ENCODE measurements at places on chromosomes 1 and 21. TPM values are rescaled to one million over a fixed set of nuclear protein-coding genes. Genes with fewer than 3 reads are reported as not detected.

TUFT1 gene
- total RNA-seq, result 24.7 TPM

HOOK1 gene
- not detected for total RNA-seq

BARHL2 gene
- total RNA-seq, result not detected

IL6R gene
- 25.7 TPM for total RNA-seq

C1orf74 gene
- 1.8 TPM for total RNA-seq

SYCP1 gene
- not detected for total RNA-seq

S100A7A gene
- not detected for total RNA-seq

ITGB2 gene
- total RNA-seq, result 3.4 TPM

NEXN gene
- total RNA-seq, result 5.4 TPM

KCTD3 gene
- 53.3 TPM for total RNA-seq

CNIH3 gene
- 9.2 TPM for total RNA-seq

IVL gene
- total RNA-seq, result not detected

HMGCS2 gene
- total RNA-seq, result not detected

TACSTD2 gene
- 2.4 TPM for total RNA-seq

LEFTY1 gene
- total RNA-seq, result not detected

CTSE gene
- not detected for total RNA-seq

FAM78B gene
- total RNA-seq, result 1.5 TPM

ALG14 gene
- 1.3 TPM for total RNA-seq

DNASE2B gene
- not detected for total RNA-seq

EFNA1 gene
- total RNA-seq, result not detected

FNDC10 gene
- total RNA-seq, result 2.4 TPM

TRPM2 gene
- under 0.01 TPM for total RNA-seq

GCSAML gene
- not detected for total RNA-seq

AQP10 gene
- not detected for total RNA-seq

FCRL5 gene
- not detected for total RNA-seq

PLPPR5 gene
- total RNA-seq, result not detected

CLCA4 gene
- total RNA-seq, result not detected

RHEX gene
- total RNA-seq, result not detected

LCE1B gene
- not detected for total RNA-seq

RGS18 gene
- not detected for total RNA-seq

CCDC30 gene
- 1.3 TPM for total RNA-seq

RAB25 gene
- not detected for total RNA-seq

NTRK1 gene
- not detected for total RNA-seq

CFAP107 gene
- total RNA-seq, result not detected

KPRP gene
- total RNA-seq, result not detected

LCE2C gene
- total RNA-seq, result not detected

C4BPA gene
- total RNA-seq, result not detected

ARHGEF2 gene
- total RNA-seq, result 133 TPM

KRTCAP2 gene
- 49.5 TPM for total RNA-seq

TMEM82 gene
- not detected for total RNA-seq

HFM1 gene
- total RNA-seq, result 0.49 TPM

PINK1 gene
- 90.7 TPM for total RNA-seq

HES3 gene
- total RNA-seq, result not detected

TTC39A gene
- 1.5 TPM for total RNA-seq

FBXO42 gene
- 18.9 TPM for total RNA-seq

PGLYRP3 gene
- not detected for total RNA-seq

ANGPTL1 gene
- total RNA-seq, result 1.1 TPM

ADAMTS4 gene
- total RNA-seq, result 15.5 TPM

ITLN2 gene
- total RNA-seq, result not detected

POMGNT1 gene
- 53.3 TPM for total RNA-seq

RNU1-2 gene
- total RNA-seq, result under 0.01 TPM

BNIPL gene
- 0.12 TPM for total RNA-seq

SOX13 gene
- 7.0 TPM for total RNA-seq

CD5L gene
- total RNA-seq, result not detected

CGN gene
- not detected for total RNA-seq

TEX38 gene
- not detected for total RNA-seq
